Hippocampal formation (tissue), 2 donors: ENCODE measurements at places on chromosomes 7 and 10.

GRCh38 chr10:79098596-79099015 is 29.8 kb downstream of the ZMIZ1 start:
- DNase-seq, result no peak

GRCh38 chr7:98470485-98471240 is 69.8 kb upstream of the BAIAP2L1 start:
- no peak for DNase-seq

DNA sequence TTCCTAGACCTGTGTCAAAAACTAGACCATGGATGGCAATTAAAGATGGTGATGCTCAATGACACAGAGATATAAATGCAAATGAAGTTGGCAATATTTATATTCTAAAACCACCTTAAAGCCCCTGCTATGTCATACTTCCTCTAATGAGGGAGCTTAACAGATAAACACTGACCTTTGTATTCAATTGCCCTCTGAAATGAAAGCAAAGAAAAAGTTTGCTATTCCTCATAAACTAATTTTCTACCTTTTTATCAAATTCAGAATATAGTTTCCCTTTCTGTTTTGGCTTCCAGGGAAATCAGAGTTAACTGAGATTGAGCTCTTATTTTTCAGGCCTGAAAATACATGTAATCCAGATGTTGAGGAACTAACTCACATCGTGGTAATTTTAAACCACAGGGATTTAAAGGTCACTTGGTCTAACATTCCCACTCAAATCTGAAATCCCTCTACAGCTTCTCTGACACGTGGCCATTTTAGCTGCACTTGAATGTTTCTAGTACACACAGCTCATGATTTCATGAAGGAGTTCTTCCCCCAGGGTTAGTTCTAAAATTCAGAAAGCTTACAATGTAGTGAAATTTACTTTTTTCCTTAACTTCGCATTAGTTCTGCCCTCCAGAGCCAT is 37.9 kb upstream of the ABCB5 start:
- no peak for DNase-seq

DNA sequence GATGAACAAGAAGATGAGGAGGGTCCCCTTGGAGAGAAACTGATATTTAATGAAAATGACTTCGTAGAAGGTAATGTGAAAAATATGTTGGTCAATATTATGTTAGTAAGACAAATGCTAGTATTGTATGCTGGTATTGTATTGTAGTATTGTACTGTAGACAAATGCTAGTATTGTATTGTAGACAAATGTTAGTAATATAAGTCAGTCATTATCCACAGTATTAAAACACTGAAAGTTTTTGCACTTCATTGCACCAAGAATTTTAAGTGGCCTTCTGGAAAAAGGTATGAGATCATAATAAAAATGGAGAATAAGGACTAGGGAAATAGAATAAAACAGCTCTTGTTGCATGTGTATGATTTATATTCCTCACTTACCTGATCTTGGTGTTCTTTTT is 17.5 kb downstream of the CSGALNACT2 start:
- DNase-seq, result no peak

GRCh38 chr7:39623732-39624441 is 515 bp downstream of the RALA start:
- no peak for DNase-seq

DNA sequence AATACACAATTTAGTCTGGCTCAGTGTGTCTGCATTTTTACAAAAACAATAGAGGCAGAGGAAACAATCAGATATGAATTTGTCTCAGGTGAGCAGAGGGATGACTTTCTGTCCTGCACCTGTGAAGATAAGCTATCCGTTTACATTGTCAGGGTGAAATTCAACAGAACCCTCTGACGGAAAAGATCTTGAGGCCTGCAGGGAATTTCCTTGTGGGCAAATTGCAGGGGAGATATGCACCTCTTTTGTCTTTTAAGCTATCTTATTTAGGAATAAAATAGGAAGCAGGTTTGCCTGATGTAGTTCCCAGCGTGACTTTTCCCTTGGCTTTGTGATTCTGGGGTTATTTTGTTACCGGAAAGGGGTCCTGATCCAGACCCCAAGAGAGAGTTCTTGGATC is 325.1 kb downstream of the GALNT17 start:
- DNase-seq, result no peak

DNA sequence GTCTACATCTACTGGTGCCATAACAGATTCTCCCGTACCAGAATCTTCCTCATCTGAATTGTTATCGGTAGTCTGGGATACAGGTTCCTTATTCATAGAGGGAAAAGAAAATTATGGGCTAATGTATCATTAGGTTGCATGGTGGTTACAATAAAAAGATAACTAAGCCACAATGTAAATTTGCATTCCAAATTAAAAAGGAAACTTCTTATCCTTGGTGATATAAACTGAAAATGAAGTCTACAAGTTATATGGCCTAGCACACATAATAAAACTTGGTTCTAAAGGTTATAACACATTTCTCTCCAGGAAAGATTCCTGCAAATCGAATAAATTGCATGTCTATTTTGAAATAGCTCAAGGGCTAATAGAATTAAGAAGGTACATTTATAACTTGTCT is 24.5 kb downstream of the NUDT13 start:
- no peak for DNase-seq

DNA sequence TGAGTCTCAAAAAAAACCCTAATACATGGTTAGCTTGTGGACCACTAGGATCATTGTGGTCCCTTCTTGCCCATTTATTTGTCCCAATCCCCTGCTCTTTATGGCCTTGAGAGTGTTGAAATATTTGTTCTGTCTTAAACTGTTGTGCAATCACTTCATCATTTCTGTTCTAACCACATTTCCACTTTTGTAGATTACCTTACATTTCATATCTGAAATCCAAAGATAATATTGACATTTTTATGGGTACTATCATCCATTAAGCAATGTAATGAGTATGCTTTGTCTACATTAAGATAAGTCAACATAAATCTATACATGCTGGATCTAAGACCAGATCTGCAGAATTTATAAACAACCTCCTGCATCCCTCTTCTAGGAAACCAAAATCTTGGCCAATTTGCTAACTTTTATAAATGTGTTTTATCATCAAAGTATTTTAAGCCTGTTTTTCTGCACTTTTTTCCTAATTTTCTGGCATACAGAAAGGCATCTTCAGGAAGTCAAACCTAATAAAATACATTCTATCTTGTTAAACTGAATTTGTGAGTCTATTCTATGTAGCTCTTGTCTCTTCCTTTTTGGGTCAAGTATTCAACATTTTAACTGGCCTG is 359.4 kb upstream of the CELF2 start:
- no peak for DNase-seq

DNA sequence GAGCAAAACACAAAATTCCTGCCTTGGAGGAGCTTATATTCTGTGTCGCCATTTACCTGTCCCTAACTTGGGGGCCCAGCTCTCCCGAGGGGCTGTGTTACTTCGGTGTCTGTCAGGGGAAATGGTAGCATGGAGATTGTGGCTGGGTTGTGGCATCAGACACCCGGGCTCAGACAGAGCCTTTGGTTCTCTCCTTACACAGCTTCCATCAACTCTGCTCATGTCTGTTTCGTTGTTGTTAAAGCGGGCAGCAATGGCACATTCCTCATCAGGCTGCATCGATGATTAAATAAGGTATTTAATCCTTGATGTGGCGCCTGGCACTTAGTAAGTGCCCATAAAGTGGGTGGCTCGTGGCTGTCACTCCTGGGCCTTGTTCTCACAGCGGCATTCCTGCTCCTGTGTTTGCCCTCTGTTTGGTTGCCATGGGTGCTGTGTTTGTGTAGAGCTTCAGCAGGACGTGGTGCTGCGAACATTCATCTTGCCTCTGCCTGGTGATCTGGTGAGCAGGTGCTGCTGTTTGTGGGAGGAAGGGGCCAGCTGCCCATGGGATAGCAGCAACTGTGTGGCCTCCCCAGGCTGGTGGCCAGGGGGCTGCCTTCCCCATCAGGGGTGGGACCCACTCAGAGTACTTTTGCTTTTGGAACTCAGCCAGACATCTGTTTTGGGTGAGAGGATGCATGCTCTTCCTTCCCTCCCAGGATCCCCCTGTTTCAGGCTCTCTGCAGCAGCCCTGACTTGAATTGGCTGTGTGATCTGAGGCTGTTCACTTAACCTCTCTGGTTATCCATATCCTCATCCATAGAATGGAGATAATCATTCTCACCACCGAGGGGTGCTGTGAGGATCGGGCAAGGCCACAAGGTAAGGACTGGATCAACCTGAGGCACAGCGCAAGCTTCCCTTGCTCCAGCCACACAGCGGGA is 207.2 kb upstream of the SVIL start:
- DNase-seq, result no peak

GRCh38 chr7:29167721-29168120 is 21.4 kb upstream of the CPVL start:
- DNase-seq, result no peak

DNA sequence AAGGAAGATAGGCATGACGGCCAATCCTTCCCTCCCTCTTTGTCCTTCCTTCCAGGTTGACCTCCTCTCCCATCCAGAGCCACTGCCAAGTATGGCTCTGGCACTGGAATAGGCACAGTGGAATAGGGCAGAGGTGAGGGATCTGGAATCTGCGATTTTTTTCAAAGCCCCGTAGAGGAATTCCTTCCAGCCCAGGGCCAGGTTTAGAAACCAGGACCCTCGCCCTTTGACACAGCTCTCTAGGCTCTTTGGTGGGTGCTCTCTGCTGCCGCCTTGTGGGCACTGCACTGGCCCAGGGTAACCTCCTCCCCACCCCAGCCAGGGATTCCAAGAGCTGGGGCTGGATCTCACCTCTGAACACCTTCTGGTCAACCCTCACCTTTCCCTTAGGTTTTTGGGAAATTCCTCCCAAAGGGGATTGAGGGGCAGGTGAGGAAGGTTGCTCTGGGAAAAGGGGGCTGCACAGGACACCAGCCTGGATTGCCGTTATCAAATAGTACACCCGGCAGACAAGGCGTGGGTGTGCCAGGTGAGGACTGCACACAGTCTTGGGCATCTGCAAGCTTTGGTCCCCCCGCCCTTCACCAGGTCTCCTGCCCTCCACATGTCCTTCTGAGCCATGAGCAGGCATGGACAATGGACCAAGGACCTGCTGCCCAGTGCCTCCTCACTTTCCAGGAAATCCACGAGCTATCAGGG is 22.8 kb downstream of the C10orf105 start:
- DNase-seq, result no peak

GRCh38 chr7:21898265-21898930 is 47.3 kb downstream of the CDCA7L start:
- no peak for DNase-seq

DNA sequence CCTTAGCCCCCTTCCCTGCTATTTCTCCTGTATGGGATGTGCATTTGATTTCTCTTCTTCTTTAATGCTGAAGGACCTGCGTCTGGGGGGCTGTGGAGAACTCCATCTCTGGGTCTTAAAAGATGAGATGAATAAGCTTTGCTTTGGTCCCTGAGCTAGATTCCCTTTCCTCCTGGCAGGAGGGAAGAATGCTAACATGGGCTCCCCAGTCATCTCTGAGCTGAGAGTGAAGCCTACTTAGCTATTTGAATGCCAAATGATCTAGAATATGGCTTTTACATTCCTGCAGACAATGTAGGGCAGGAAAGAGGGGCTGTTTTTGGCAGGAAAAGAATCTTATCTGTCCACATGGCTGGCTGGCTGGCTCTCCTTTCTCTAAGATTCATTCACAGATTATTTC is 62.6 kb upstream of the EFCAB10 start:
- DNase-seq, result no peak

DNA sequence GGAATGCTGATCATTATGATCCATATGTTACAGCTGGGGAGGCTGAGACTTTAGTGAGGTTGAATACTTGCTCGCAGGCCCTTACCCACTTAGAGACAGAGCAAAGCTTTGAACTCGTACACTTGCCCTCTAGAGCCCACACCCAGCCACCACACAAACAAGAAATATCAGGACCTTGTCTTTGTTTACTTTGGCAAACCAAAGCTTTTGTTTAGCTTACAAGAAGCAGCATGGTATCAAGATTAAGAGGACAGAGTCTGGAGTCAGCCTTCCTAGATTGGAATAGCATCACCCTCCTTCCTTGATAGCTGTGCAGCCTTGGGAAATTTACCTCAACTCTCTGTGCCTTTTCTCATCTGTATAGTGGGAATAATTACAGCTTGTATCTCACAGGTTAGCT is 477.5 kb downstream of the SUGCT start:
- DNase-seq, result no peak

- DNase-seq, result no peak
Observed at GRCh38 chr10:32000937-32001336, 55.3 kb downstream of the KIF5B start.

- DNase-seq, result no peak
Observed at GRCh38 chr7:38731215-38731614, 100.0 kb upstream of the AMPH start.

- no peak for DNase-seq
Observed at GRCh38 chr10:78513986-78514385, 480.3 kb downstream of the RPS24 start.

DNA sequence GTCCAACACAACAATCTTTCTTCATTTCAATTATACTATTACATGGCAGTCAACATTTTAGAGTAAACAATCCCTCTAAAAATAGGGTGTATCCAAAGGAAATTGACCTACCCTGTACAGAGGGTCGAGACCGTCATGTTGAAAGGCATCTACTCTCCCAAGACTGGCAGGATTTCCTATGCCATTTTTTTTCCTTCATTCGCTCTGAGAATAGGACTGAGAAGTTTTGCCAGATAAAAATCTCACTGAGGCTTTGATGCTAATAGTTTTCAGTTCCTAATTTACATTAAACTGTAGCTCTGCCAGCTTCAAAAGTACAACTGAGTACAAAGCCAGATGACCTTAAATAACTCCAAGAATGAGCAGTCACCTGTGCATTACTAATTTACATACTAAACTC is 84.5 kb upstream of the SEMA3C start:
- no peak for DNase-seq

DNA sequence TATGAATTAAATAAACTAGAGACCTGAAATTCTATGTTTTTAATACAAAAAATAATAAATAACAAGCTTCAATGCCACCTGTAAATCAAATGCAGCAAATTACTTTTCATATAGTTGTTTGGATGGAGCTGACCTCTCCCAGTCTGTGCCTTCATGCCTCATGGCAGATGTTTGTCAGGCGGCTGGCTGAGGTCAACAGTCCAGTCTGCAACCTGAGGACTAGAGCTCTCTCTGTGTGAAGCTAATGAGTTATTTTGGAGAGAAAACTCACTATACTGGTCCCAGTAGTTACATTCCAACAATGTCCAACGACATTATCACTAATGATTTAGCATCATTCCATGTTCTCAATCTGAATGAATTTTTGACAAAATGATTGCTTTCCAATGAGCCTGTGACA is 746.2 kb upstream of the POM121L12 start:
- no peak for DNase-seq

GRCh38 chr7:38306914-38307313 is 33.5 kb upstream of the TARP start:
- DNase-seq, result no peak

- peak; percentile 87 for DNase-seq
Observed at GRCh38 chr7:139645572-139646523, 122.4 kb downstream of the CLEC2L start.

DNA sequence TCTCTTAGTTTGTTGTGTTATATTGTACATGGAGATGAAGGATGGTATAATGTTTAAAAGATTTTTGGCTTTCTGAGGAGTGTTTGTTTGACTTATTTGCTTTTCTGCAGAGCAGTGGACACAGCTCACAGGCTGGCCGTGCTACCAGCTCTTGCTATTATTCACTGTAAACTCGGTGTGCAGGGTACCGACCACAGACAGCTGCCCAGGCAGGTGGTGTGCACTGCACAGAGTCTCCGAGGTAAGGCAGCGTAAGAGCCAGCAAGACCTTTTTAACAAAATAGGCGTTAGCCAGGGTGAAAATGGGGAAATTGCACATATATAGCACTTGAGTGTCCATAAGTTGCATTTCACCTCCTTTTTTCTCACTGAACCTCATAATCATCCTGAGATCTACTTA is 438.0 kb downstream of the CNTNAP2 start:
- DNase-seq, result no peak
